HFF-Myc (cell line): ENCODE measurements at places on chromosomes 6 and 20.

GRCh38 chr6:42276034-42276890, 58.6 kb upstream of the MRPS10 start:
- DNase-seq: no peak

- DNase-seq: peak; percentile 55
Observed at GRCh38 chr20:51014797-51015722, 7.8 kb downstream of the KCNG1 start.

DNA sequence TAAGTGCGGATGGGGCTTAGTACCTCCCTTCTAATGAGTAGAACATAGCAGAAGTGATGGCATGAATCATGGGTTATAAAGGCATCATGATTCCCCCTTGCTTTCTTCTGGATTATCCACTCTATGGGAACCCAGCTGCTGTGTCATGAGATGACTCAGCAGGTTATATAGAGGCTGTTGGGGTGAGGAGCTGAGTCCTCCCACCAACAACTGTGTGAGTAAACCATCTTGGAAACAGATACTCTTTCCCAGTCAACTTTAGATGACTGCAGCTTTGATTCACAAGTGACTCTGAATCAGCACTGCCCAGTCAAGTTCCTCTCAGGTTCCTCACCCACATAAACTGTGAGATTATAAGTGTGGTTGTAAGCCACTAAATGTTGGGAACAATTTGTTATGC, 46.3 kb downstream of the FAM83B start:
- DNase-seq: peak; percentile 38

DNA sequence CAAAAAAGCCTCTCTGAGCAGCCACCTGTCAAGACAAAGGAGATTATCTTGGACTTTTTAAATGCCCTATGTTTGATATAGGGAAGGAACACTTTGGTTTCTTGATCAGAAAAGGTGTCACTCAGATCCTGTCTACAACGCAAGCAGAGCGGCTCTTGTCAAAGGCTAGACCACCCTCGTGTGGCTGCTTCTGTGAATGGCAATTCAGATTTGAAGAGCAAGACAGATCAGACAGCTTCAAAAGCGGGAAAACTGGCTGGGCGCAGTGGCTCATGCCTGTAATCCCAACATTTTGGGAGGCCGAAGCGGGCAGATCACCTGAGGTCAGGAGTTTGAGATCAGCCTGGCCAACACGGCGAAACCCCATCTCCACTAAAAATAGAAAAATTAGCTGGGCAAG, 10.1 kb upstream of the NXT1 start:
- DNase-seq: no peak

- DNase-seq: no peak
Observed at GRCh38 chr6:168032005-168032760, 34.7 kb downstream of the KIF25 start.

- no peak for DNase-seq
Observed at GRCh38 chr6:139942331-139942730, 567.9 kb upstream of the CITED2 start.

DNA sequence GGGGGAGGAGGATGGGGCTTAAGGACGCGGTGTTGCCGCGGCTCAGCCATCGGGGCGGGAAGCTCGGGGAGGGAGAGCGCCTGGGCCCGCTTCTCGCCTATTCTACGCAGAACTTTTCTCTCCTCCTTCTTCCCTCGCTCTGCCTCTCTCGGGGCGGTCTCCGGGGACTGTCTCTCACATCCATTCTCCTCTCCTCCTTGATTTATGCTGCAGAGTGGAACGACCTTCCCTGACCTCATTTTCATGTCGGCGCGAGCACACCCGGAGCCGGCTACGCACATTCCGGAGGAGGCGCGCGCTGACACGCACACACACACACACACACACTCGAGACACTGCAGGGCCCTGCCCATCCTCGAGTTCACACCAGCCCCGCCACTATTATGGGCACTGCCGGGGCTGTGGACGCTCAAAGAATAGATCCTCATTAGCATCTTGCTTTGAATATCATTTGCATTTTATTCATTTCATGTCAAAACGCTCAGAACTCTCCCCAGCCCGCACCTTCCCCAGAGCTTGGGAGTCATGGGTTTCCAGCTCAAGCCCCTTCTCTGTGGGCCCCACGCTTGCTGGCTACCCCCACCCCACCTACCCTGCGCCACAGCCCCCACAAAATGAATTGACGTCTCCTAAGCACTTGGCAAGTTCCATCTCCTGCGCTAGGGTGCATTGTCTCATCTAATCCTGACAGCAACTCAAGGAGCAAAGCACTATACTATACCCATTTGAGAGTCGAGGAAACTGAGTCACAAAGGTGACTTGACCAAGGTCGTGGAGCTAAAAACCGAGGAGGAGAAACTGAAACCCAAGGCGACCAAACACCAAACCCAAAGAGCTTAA, 36.8 kb downstream of the NCR2 start:
- no peak for DNase-seq

DNA sequence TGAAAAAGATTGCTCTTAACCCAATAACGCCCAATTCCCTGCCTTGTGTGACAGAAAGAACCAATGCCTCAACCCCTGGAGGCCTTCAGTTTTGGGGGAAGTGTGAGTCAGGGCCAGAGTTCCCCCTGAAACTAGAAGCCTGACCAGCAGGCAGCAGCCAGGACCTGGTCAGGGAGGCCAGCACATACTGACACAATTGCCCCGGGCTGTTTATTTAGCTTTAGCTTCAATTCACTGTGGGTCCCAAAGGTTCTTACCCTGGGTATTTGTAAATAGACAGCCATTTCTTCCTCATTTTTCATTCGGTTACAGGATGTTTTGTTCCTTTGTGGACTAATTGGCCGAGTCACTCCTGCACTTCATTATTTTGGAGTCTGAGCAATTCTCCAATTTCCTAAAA, 195.6 kb downstream of the PKHD1 start:
- no peak for DNase-seq

DNA sequence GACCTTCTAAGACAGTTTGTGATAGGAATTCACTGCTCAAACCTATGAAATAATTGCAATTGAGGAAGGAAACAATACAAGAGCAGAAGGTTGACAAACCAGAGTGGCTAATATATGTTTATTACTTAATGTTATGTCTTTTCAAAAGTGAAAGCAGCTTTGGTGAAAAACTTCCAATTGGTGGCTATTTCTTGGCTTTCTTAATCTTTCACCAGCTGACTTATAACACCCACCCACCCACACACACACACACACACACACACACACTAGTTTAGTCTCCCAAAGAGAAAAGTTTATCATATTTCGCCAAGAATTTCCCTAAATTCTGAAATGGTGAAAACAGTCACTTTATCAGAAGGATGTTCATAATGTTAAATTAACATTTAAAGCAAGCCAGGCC, 583.5 kb downstream of the EYS start:
- no peak for DNase-seq

DNA sequence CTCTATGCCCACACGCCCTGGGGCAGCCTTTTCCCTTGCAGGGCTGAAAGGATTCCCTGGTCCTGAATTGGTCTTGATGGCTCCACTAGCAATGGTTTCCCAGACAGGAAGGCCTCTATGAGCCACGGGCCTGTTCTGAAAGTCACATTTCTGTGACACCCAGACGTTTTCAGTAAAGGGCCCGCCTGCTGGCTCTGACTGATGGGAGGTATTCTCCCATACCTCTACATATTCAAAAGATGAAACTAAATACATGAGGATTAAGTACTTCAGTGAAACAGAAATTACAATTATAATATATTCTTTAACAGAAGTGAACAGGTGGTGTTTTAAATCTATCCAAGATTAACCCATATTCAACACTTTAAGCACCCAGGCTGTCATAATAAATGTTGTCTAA, 629.8 kb downstream of the CDH26 start:
- no peak for DNase-seq

DNA sequence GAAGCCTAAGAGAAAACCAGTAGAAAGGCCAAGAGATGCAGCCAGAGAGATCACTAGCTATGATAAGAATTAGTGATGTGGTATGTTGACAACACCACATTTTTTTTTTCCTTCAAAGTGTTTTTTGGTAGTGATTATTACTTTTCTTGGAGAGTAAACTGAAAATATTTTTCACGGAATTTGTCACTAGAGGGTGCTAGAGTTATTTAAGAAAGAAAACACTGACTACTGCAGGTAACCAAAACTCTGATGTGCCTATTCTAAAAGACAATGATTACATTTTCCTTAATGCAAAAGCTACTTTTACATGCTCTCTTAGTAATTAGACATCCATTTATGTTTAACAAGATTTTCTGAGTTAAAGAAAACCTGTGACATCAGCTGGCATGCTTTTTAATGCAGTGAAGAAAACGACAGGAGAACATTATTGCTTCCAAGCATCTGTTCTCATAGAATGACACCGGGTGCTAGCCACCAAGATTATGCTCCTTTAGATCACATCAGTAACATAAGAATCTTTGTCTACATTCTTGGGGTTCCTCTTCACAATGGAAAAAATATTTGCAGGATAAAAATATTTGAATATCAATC, 28.8 kb downstream of the RWDD2A start:
- DNase-seq: peak; percentile 12
